ENCODE measurements at places on chromosomes 7 and 10.

- DNase-seq, result no peak
Measured at GRCh38 chr10:28020993-28021982, 22.4 kb upstream of the ODAD2 start.

GRCh38 chr10:132657748-132658147 is 120.2 kb downstream of the INPP5A start:
- DNase-seq, result no peak

- DNase-seq, result no peak
Measured at GRCh38 chr10:43365001-43365400, 6.4 kb upstream of the FXYD4 start.

GRCh38 chr10:113420733-113421675 is 131.8 kb upstream of the HABP2 start:
- no peak for DNase-seq

- DNase-seq, result no peak
Measured at GRCh38 chr10:61100887-61101286, 156.9 kb upstream of the RHOBTB1 start.

GRCh38 chr7:6159524-6160031 is 112.8 kb downstream of the CYTH3 start:
- no peak for DNase-seq
